ENCODE measurements at places on chromosomes 5 and 9.

DNA sequence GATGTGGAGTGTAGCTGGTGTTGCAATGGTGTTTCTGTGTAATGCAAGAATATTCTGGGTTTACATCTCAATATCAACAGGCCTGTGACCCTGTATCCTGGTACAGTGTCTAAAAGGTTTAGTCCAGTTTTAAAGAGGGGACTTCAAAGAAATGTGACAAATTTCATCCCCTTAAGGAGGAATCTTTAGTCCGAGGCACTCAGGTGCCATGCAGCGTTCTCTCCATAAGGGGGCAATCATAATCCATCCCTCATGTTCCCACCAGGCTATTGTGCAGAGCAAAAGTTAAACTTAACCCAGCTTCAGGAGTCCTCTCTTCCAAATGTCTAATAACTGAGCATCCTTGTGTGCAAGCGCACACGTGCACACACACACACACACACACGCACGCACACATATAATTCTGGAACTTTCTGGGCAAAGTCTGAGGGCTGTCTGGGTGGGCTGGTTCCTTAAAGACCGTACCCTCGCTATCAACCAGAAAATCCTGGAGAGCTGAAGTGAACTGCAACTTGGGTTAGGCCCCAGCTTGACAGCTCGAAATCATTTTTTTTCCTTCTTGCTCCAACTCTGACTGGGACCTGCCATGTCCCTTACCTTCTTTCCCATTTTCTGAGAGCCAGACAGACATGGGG, 46.0 kb downstream of the CRB2 start:
- peak; percentile 51 for DNase-seq

- DNase-seq: no peak
Observed at GRCh38 chr9:76855015-76855414, 50.9 kb downstream of the PRUNE2 start.

GRCh38 chr9:38089387-38090165, 20.5 kb upstream of the SHB start:
- DNase-seq: no peak

DNA sequence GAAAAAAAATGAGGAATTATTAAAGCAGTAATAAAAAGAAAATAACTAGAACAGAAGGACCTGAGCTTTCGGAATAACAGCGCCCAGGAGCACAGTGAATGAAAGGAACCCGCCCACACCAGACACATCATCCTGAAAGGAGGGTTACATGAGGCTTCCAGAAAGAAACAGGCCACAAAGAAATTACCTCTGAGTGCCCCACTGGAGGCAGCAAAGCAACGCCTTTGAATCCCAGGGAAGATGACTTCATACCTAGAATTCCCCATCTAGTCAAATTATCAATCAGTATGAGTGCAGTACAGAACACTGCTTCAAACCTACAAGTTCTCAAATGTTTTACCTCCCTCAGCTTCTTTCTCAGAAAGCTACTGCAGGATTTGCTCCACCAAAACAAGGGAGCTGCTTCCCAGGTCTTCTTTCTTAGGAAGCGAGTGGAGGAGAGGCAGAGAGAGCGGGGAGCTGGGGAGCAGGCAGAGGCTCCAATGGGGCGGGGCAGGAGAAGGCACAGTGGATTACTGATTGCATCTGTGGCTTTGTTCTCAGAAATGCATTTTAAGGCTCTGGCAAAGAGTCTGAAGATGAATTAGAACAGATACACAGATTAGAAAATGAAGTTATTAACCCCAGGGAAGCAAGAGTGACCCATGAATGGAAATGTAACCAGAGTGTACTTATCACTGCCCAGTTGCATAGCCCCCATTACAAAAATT, 87.1 kb downstream of the SEMA4D start:
- no peak for DNase-seq

GRCh38 chr5:16461026-16461425, 4.6 kb downstream of the ZNF622 start:
- no peak for DNase-seq

- DNase-seq: no peak
Observed at GRCh38 chr5:58885260-58885659, 302.4 kb downstream of the RAB3C start.

DNA sequence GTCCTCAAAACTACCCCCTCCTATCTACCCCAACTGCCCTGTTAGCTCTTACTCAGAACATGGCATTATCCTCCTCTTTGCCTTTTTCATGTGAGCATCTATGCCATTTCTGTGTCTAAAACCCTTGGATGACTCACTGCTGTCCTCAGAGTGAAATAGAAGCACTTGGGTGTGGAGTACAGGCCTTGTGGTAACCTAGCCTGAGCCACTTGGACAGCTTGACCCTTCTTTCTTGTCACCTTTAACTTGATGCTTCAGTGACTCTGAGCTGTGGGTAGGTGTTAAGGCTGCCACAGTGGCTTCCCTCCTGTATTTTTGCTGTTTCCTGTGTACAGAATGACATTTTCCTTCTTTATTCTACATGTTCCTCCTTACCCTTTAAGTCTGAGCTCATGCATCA, 391.4 kb downstream of the SH3GL2 start:
- no peak for DNase-seq

- DNase-seq: no peak
Observed at GRCh38 chr5:150804388-150804787, 25.8 kb downstream of the SMIM3 start.

- no peak for DNase-seq
Observed at GRCh38 chr9:4654538-4654937, 7.6 kb upstream of the PLPP6 start.

GRCh38 chr9:123445116-123445515, 89.1 kb downstream of the CRB2 start:
- DNase-seq: no peak

DNA sequence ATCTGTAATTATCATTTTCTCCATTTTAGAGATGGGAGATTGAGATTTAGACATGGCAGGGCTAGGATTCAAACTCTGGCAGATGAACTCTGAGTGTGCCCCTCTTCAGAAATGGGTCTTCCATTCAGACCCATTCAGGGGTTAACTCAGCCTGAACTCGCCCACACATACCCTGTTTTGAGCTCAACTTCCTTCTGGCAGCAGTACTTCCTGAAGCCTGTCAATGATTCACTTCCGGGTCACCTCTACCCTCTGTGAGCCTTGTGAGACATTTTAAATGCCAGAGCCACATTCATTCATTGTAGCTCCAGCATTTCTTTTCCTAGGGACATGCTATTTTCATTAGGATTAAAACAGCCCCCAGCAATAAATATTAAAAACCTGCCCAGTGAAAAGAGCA, 209.3 kb upstream of the SLC24A2 start:
- DNase-seq: no peak

- no peak for DNase-seq
Observed at GRCh38 chr9:120718316-120718715, 4.0 kb upstream of the MEGF9 start.

- DNase-seq: no peak
Observed at GRCh38 chr5:100855937-100856430, 47.1 kb downstream of the ST8SIA4 start.

DNA sequence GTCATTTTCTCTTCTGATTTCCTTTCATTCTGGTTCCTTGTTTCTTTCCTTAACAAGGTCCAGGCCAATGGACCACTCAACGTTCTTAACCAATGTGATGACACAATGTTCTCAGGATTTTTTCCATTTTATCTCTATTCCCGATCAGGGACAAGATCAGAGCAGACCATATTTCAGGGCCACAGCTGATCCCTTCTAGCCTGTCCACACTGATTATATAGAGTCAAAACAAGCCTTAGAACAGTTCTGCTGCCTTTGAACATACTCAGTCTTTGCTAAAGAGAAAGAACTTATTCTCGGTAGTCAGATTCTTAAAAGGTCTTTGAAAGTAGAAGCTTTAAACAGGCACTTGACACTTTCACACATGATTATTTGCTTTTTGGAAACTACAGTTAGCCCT, 188.4 kb downstream of the ADAMTSL1 start:
- DNase-seq: no peak

GRCh38 chr5:140324617-140325241, 21.7 kb downstream of the HBEGF start:
- DNase-seq: no peak

GRCh38 chr5:16061163-16061562, 118.4 kb downstream of the MARCHF11 start:
- DNase-seq: peak; percentile 68

- no peak for DNase-seq
Observed at GRCh38 chr9:69762527-69762926, 2.7 kb upstream of the PTAR1 start.

- no peak for DNase-seq
Observed at GRCh38 chr5:146732962-146733361, 145.6 kb downstream of the PPP2R2B start.

- DNase-seq: no peak
Observed at GRCh38 chr9:136902259-136902821, 16.0 kb downstream of the TRAF2 start.

DNA sequence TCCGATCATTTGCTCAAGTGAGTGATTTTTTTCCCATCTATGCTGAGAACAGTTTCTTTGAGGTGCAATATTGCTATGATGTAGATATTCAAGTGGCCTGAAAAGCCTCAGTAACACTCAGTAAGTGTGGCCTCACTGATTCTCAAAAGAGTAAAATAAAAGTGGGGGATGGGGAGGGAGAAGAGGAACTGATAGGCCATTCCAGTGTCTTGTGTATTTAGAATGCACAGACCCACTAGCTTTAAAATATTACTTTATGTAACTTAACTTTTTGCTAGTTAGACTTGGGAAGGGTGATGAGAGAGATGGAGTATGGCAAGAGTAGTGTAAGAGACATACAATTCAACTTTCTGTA, 79.5 kb upstream of the ZNF608 start:
- no peak for DNase-seq

GRCh38 chr5:145124806-145125205, 710.3 kb downstream of the PRELID2 start:
- DNase-seq: no peak

DNA sequence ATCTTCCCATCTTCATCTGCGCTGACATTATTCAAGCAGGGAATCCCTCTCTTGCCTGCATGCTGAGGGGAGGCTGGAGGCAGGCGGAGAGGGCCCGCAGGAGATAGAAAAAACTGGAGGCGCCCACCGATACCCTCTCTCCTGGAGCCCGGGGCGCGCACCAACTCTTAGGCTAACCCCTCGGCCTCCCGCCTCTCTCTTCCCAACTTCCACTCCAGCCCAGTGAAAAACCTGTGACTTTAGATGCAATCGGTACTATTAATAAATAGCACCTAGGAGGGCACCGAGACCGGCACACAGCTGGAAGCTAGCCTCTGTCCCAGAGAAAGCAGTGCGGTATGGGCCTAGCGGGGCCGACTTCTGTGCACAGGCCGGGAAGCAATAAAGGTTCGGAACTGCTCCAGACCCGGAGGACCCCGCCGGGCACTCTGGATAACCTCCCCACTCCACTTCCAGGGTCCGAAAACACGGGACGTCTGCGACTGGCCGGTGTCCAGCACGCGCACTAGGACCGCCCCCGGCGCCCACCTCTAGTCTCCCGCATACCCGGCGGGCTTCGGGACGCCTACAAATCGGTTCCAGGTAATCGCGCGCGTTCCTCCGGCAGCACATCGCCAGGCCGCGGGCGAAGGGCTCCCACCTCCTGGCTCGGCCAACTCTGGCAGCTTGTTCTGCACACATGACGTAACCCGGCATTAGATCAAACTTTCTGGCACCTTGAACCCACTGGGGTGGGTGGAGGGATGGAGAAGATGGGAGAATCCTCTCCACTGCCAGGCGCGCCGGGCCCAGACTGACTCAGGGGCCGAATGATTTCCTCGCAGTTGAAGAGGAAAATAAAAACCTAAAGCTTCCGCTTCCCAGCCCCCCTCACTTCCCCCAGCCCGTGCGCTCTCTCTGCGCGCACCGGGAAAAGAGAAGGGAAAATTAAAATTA, 1.4 kb downstream of the EFNA5 start:
- peak; percentile 43 for DNase-seq

DNA sequence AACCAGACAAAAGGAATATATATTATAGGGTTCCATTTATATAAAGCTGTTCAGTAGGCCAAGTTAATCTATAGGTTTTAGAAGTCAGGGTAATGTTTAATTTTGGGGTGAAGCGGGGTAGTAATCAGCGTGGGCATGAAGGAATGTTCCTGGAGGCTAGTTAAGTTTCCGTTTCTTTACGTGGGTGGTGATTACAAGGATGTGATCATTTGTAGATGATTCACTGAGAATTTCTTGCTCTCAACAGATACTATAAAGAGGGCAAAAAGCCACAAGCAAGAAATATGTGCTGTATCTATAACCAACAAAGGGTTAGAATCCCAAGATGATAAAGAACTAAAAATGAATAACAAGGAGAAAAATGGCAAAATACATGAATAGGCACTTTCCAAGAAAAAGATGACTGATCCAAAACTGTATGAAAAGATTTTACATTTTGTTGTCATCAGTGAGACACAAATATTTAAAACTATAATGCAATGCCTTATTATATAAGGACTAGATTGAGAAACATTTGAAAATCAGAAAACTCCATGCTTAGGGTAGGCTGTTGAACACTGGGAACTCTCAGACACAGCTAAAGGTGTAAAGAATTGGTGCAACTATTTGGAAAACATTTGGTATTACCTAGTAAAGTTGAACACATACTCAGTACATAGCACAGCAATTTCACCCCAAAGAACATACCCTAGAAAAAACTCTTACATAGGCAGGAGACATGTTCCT, 224.3 kb upstream of the S1PR3 start:
- DNase-seq: no peak

DNA sequence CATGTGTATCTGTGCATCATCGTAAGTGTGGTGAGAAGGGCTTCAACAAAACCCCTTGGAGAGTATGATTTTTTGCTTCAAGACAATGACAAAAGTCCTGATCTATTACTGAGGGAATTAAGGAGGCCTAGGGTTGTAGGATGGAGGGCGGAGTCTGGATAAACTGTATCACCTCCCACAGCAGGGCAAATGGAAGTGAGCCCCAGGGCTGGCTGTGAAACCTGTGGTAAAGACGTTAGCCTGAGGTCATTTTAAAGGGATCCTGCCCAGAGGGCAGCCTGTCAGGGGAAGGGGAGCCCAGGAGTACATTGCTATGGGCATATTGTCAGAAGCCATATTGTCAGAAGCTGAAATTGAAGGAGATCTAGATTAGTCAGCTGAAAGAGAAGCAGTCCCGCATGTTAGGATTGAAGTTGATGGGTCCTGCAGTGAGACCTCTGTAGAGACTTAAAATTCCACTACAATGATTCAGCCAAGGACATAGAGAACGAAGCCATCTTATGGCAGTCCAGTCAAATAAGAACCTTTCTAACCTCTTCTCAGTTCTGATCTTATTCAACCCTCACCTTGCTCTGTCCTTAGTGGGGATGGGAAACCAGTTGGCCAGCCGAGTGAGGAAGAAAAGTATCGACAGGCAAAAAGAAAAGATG, 26.9 kb downstream of the ADGRV1 start:
- no peak for DNase-seq

- DNase-seq: no peak
Observed at GRCh38 chr5:86838083-86838482, 220.3 kb downstream of the COX7C start.

Measured in NCI-H2081 (cell line).